ENCODE measurements at places on chromosomes 4 and X.

DNA sequence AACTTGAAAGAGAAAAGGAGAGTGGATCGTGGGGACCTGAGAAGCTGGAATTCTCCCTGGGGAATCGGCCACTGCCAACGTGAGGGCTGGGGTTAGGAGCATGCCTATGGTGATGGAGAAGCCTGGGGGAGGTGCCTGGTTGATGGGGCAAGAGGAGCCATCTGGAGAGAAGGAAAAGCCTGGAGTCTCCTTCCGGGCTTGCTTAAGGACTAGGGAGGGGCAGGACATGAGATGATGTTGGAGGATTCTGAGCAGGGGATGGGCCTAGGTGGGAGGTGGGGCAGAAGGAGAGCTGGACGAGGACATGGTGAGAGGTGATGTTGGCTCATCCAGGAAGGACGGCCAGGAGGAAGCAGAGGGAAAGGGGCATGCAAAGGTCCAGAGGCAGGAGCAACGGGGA lies 35.0 kb upstream of the GYG2 start:
- DNase-seq, result no peak

GRCh38 chr4:158965226-158965625 lies 137.7 kb upstream of the RAPGEF2 start:
- DNase-seq, result no peak

DNA sequence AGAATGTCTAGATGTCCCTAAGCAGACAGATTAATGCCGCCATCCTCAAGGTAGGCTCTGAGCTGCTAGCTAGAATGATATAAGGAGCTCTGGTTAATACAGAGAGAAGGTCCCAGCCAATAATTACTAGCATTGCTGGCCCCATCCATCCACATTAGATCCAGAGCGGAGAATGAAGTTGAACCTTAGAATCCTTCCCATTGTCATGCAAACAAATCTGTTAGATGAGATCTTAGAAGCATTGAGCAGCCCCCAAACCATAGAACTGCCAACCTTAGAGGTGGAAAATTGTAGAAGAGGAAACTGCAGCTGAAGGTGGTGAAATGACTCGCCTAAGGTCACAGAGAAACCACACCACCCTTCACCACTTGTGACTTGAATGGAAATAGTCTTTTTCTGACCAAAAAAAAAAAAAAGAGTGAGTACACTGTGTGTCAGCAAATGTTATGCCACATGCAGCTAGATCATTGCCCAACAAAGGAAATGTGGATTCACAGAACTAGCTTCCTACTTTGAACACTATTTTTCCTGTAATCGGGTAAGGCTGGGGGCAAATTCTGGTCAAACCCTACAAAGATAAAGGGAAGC lies 162.1 kb downstream of the SMIM20 start:
- DNase-seq, result no peak

DNA sequence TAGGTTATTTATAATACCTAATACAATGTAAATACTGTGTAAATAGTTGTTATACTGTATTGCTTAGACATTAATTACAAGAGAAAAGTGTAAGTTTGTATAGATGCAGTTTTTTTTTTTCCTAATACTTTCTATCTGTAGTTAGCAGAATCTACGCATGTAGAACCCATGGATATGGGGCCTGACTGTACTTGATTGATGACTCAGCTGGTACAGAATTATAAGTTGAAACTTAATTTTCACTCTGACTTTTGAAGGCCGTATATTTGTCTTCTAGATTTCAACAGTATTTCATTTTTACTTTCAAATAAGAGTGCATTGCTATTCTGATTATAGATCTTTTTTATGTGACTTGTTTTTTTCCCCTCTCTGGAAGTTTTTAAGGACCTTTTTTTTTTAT lies 30.8 kb upstream of the NDUFC1 start:
- no peak for DNase-seq

Measured in mucosa of gallbladder (tissue), 1 donor.